ENCODE measurements at places on chromosomes 2 and 18.
A peak's percentile ranks its signal among the peaks of the same experiment; 100 is the strongest.

- DNase-seq, result no peak
Measured at GRCh38 chr2:189900726-189901125, 116.5 kb downstream of the PMS1 start.

- no peak for DNase-seq
Measured at GRCh38 chr2:52269696-52270485, 1238.0 kb upstream of the NRXN1 start.

DNA sequence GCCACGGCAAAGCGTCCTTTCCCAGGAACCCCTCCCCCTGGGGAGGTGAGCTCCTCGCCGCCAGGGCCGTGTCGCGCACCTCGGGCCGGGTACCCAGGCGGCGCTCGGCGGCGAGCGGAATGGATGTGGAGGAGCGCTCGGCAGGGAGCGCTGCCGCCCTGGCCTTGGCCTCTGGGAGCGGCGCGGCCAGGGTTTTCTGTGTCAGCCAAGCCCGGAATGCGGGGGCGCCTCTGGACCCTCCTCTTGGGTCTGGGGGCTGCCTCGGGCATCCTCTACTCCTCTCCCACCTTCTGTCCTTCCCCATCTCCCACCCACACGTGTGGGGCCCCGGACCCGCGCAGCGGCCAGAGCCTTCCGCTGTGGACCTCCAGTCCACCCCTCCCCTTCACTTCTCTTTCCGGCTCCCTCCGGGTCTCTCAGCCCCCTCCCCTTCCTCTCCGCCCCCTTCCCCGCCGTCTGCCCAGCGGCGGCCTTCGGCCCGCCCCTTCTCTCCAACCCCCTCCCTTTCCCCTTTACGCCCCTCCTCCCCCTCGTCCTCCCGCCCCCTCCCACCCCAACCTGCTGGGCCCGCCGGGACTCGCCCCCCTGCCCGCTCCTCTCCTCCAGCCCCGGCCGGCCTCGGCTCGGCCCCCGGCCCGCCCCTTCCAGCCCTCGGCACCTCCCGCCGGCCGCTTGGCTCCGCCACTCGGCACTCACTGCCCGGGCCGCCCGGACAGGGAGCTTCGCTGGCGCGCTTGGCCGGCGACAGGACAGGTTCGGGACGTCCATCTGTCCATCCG lies at the start of gene MERTK:
Gene MERTK (plus strand): TSS at position 684 of the 779 bp plus-strand sequence. CDS start 129 bp downstream, outside the sequence.
- DNase-seq, result peak; percentile 66

- peak; percentile 58 for DNase-seq
Measured at GRCh38 chr2:233100192-233100998, 40.3 kb downstream of the INPP5D start.

- DNase-seq, result no peak
Measured at GRCh38 chr2:223450246-223450645, 151.9 kb downstream of the SCG2 start.

GRCh38 chr2:24576617-24577016 lies 85.6 kb downstream of the NCOA1 start:
- DNase-seq, result no peak
